SK-N-MC (cell line): ENCODE measurements at places on chromosomes 1 and 21.

- DNase-seq, result no peak
Measured at GRCh38 chr1:226942392-226942791, 2.3 kb downstream of the COQ8A start.

DNA sequence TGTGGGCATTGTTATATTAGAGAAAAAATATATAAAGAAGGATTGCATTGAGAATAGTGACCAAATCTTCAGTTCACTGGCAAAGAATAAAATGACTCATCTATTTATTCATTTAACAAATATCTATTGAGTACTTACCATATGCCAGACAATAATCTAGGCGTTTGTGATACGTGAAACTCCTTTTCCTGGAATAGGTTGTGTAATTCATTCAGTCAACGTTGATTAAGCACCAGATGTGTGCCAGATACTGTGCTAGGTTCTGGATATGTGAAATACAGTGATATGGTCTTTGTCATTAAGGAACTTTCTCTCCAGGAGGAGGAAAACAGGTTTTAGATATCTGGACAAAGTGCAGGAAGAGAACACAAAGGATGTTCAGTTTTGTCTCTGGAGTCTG, 344.5 kb downstream of the RWDD3 start:
- DNase-seq, result no peak

GRCh38 chr1:109255678-109256077, 6.3 kb downstream of the CELSR2 start:
- no peak for DNase-seq

- no peak for DNase-seq
Measured at GRCh38 chr1:230632273-230632873, 9.9 kb upstream of the COG2 start.

GRCh38 chr1:8373581-8374241, 55.8 kb downstream of the SLC45A1 start:
- no peak for DNase-seq

GRCh38 chr1:40270152-40270834, 12.3 kb downstream of the ZMPSTE24 start:
- no peak for DNase-seq

DNA sequence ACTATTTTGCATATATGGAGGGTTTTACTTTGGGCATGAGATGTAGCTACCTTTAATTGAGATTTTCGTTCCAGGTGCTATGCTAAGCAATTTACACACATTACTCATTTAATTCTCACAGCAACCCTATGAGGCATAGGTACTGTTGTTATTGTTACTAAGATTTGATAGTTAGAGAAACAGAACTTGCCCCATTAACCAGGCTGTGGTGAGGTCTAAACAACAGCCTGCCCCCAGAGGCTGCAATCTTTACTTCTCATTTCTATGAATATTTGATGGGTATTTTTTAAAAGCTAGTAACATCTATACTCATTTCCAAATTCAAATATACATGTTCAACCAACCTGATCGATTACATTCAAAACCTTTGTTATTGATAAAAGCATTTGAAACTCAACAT, 155.6 kb downstream of the GALNT2 start:
- DNase-seq, result no peak

DNA sequence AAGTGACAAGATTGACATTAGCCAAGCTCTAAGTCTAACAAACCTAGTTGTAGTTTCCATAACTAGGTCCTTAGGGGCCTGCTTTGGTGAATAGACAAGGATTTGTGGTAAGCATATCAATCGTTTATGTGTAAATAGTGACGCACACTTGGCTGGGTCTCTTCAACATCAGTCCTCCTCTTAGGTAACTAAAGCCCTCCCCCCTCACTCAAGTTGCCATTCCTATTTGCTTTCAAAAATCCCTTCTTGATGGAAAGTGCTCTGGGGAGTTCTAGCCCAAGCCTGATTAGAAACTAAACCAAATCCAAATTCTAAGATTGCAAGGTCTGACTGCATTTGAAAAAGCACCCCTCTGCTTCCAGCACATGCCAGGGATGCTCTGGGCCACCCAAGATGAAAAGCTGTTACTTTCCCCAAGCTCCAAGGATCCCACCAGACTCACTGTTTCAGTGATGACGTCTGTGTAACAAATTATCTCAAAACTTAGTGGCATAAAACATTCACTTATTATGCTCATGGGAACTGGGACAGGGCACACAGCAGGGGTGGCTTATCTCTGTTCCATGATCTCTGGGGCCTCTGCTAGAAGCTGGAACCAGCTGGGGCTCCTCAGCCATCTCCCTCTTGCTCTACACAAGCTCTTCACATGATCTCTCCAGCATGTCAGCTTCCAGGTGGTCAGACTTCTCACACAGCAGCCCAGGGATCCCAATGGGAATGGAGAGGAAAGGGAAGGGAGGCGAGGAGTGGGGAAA, 74.1 kb downstream of the RRAGC start:
- peak; percentile 28 for DNase-seq

DNA sequence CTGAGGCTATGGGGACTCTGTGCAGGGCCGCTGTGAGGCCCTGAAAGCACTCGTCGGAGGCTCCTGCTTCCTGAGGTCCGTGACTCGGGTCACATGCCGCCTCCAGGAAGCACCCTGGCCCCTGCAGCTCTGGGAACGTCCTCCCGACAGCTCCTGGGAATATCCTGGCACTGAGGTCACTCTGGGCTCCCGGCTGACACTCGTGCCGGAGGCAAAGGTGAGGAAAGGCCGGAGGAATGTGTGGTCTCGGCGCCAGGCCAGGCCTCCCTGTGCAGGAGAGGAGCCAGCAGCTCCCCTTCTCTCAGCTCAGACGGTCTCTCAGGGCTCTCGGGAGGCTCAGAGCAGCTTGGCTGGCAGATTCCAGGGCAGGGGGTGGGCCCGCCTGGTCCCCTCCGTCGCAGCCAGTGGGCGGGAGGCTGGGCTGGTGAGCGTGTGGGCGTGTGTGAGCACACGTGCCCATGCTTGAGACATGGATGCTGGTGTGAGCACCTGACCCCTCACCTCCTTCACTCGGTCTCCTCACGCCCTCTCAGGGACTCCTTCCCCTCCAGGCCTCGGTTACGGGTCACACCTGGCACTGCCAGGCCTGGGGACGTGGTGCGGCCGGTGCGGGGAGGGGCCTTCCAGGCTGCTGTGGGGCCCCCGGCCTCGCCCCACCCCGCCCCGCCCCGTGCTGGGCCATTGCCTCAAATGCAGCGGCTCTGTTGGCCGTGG, 5.5 kb upstream of the RNF223 start:
- no peak for DNase-seq

- DNase-seq, result no peak
Measured at GRCh38 chr1:65440915-65441314, 20.4 kb downstream of the LEPR start.

GRCh38 chr1:148315071-148315811, 163.2 kb upstream of the NBPF11 start:
- no peak for DNase-seq

GRCh38 chr1:164623805-164624204, 64.8 kb downstream of the PBX1 start:
- DNase-seq, result no peak

- no peak for DNase-seq
Measured at GRCh38 chr1:109613361-109614147, 5.9 kb downstream of the GNAT2 start.

DNA sequence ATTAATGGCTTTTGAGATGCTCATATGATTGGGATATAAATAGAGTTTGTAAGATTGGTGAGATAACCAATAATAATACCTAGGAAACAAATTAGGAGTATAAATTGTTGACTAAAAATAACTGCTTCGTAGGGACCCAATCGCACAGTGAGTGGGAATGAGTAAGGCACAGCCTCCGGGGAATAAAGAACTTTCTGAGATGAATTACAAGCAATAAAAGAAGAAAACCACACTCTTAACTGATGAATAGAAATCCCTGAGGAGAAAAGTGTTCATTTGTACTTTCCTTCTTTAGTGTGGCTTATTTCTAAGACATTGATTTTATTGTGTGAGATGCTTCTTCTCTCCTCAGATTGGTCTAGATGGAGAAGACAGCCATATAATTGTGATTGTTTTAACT, 443.4 kb upstream of the PRMT6 start:
- DNase-seq, result peak; percentile 44

- no peak for DNase-seq
Measured at GRCh38 chr1:202221911-202222909, 28.6 kb downstream of the LGR6 start.

GRCh38 chr1:81695741-81696140, 105.0 kb upstream of the ADGRL2 start:
- no peak for DNase-seq

DNA sequence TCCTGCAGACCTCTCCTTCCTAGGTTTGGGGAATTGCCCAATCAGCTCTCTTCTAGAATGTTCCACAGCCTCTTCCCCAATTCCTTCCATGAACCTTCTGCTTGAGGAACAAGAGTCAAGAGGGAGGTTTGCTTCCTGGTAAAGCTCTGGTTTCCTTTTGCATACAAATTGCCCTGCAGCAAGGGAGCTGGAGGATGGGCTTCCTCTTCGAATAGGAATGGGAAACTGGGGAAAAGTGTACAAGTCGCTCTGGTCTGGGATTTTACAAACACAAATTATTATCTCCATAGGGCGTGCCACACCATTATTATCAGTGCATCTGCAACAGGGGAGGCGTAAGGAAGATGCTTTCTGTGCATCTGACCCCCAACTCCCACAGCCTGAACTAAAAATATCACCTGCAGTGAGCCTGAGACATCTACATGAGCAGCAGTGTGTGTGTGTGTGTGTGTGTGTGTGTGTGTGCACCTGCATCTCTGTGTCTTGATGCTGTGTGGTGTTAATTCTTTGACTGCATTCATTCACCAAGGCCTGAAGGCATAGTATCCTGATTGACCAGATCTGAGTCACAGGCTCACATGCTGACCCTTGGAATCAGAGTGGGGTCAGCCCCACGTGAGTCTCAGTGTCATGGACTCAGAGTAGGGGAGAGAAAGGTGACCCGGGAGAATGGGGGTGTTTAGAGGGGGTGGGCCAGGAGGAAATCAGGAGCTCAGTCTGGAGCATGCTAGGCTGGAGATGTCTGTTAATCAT, 272.9 kb downstream of the KAZN start:
- DNase-seq, result no peak

DNA sequence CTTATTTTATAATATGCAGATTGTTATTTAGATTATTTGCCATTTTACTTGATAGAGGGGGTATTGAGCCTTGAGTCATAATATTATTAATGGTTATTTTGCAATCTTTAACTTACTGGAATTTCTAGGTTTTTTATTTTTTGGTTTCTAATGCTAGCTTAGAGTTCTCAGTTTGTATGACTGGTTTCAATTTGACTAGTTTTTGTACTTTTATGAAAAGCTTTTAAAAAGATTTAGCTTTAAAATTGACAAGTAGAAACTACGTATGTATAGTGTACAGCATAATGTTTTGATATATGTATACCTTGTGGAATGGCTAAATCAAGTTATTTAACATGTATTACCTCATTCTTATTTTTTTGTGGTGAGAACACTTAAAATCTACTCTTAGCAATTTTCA, 41.5 kb downstream of the CEP350 start:
- no peak for DNase-seq

DNA sequence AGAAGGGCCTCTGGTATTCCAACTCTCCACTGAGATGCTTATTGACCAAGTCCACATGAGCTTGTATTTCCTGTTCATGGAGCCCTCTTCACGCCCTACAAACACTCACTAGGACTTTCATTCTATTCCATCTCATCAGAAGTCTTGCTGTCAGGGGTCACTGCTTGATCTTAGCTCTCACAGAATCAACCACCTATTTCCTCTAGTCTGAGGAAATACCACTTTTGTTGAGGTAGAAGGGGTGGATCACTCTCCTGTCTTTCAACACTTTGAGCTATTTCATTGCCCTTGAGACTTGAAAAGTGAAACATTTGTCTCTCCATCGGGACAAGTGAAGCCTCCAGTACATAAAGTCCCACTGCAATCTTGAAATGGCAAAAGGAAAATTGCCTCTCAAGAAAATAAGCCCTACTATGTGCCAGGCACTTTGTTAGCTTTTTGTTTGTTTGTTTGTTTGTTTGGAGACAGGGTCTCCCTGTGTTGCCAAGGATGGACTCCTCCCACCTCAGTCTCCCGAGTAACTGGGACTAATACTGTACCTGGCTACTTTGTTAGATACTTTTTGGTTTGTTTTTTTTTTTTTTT, 19.8 kb upstream of the FAM110D start:
- no peak for DNase-seq

DNA sequence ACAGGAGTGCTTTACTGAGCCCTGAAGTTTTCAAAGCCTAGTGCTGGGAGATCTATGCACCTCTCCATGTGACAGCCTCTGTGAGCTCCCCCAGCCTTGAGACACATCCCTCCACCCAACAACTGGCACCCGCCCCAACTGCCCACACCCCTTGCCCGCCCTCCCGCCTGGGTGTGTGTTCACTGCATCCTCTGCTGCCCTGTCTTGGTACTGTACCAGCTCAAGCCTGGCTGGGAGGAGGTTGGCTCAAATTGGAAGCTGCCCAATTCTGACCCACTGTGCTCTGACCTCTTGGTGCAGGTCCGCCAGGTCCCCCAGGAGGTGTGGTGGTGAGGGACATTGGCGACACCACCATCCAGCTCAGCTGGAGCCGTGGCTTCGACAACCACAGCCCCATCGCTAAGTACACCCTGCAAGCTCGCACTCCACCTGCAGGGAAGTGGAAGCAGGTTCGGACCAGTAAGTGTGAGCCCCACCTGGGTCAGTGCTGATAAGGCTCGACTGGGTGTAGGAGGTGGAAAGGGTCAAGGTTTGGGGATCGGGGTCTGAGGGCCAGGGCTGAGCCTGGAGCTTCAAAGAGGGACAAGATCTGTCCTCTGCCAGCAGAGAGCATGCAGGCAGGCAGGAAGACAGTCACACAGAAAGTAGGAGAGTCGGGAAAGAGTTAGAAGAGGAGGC, 18.0 kb downstream of the TMEM81 start:
- no peak for DNase-seq

GRCh38 chr1:208942394-208943130, 641.0 kb upstream of the CAMK1G start:
- no peak for DNase-seq

DNA sequence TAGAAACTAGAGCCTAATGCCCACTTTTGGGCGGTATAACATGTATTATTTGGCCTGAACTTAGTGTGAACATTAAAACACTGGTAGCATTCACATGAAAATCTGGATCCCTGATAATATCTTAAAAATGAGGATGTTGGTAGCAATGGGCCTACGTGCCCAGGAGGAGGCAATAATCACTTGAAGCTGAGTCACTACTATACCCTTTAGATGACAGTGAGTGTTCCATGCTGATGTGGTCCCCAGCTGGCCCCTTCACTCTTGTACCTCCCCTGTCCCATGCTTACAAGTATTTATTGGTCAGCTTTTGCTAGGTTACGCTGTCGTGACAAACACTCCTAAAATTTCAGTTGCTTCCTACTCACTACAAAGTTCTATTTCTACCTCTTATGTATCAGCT, 23.0 kb upstream of the POU2F1 start:
- DNase-seq, result no peak

GRCh38 chr21:46018615-46019014, 37.0 kb downstream of the COL6A1 start:
- no peak for DNase-seq
